Activated naive CD4-positive, alpha-beta T cell treated with anti-CD3 and anti-CD28 coated beads, Interleukin-2, amount 50 U/mL, for 72 hours (primary cell): ENCODE measurements at places on chromosomes 3 and 15.
A peak's percentile ranks its signal among the peaks of the same experiment; 100 is the strongest.

GRCh38 chr3:123332124-123332641, 116.7 kb downstream of the ADCY5 start:
- DNase-seq, result no peak

- DNase-seq, result no peak
Measured at GRCh38 chr3:159881208-159881607, 107.4 kb upstream of the IL12A start.

- DNase-seq, result no peak
Measured at GRCh38 chr3:44954962-44955361, 21.0 kb downstream of the ZDHHC3 start.

- DNase-seq, result no peak
Measured at GRCh38 chr3:141380279-141380678, 12.0 kb downstream of the ZBTB38 start.

DNA sequence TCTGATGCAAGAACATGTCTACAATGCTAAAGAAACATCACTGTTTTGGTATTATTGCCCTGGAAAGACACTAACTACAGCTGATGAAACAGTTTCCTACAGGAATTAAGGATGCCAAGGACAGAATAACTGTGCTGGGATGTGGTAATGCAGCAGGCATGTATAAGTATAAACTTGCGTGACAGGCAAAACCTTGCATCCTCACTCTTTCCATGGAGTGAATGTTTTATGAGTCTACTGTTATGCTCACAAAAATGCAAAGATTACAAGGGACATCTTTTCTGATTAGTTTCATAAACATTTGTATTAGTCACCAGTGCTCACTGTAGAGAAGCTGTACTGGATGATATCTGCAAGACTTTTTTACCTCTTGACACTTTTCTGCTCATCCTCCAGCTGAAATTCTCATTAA, 143.6 kb downstream of the NAALADL2 start:
- DNase-seq, result no peak

GRCh38 chr3:70464876-70465275, 152.4 kb upstream of the MDFIC2 start:
- no peak for DNase-seq

DNA sequence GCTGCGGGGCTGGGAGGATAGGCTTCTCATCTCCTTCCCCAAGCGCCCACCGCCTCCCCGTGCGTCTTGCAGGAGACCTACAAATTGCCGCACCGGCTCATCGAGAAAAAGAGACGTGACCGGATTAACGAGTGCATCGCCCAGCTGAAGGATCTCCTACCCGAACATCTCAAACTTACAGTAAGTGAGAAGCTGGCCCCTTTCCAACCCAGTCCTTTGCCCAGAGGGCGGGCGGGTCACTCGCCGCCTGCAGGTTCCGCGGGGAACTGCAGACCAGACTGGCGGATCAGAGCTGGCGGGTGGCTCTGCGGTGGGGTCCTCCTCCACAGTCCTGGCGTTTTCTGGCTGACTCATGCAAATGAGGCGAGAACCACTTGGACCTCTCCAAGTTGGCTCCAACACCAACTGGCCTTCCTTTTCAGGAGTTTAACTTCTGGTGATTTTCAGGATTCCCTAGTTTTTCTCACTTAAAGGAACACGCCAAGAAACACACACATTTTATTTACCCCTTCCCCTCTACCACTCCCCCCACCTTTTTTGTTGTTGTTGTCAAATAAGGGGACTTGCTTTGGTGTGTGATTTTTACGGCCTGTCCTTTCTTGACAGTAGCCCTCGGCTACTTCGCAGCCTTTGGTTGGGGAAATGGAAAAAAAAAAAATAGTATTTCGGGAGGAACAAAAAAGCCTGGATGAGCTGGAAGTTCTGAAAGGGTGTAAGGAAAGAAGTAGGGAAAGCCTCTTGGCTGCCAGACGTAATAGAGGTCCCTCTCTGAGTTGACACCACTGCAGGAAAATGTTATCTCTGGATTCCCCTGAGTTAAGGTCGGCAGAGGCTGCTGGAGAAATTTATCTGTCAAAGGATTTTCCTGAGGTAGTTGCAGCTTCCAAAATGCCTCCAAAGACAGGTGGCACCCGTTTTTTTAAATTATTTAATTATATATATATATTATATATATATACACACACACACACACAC, 1.3 kb downstream of the BHLHE40 start:
- peak; percentile 92 for DNase-seq

DNA sequence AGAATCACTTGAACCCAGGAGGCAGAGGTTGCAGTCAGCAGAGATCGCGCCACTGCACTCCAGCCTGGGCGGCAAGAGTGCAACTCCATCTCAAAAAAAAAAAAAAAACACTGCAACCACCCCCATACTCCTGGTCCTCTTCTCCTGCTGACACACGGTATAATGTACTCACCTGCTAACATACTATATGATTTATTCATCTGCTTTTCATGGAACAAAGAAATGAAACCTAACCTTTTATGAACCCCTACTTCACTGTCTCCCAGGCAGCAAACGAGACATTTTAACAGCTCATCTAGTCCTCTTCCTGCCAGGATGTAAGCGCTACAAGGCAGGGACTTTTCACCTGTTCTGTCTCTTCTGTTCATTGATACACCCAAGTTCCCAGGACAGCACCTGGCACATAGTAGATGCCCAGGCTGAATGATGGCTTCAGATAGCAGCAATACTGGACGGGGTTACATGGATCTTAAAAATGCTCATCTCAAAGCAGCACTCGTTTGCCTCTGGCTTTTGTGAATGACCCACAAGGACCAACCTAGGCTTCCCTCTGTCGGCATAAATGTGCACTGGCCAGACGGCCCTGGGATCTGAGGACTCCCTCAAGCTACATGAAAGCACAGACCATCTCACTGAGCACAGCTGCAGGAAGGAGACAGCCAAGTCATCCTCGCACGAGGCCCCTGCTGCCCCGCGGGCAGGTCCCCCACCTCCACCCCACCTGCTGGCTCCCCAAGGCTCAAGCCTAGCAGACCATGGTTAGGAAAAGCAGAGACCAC, 20.3 kb downstream of the XXYLT1 start:
- no peak for DNase-seq

GRCh38 chr3:138849222-138849940, 14.7 kb upstream of the PIK3CB start:
- no peak for DNase-seq

DNA sequence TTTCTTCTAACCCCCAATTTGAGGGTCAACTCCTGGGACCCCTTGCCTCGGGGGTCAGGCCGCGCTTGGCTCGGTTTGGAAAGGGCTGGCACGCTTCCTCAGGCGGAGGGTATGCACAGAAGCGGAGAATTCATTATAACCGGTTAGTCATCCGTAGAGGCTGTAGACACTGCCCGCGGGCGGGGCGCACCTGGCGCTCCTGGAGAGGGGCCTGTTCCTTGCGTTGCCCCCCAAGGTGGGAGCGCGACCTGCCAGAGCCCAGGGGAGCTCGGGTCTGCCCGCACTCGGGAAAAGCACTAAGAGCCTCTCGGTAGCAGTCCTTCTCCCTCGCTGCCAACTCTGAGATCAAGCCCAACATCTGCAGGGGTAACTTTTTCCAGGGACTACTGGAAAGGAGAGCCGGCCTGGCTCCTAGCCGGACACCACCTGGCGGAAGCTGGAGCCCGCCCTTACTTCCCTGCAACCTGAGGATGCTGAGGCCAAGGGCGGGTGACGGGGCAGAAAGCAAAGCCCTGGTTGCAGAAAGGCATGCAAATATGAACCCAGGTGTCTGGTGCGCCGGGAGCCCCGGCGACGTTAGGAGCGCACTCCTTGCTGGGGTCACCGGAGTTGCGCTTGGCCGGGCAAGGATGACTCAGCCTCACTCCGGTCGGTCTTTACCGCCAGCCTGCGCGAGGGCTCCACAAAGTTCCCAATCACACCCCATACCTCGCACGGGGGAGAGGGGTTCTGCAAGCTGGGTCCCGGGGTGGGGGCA, 1.5 kb upstream of the CACNA2D3 start:
- DNase-seq, result no peak

DNA sequence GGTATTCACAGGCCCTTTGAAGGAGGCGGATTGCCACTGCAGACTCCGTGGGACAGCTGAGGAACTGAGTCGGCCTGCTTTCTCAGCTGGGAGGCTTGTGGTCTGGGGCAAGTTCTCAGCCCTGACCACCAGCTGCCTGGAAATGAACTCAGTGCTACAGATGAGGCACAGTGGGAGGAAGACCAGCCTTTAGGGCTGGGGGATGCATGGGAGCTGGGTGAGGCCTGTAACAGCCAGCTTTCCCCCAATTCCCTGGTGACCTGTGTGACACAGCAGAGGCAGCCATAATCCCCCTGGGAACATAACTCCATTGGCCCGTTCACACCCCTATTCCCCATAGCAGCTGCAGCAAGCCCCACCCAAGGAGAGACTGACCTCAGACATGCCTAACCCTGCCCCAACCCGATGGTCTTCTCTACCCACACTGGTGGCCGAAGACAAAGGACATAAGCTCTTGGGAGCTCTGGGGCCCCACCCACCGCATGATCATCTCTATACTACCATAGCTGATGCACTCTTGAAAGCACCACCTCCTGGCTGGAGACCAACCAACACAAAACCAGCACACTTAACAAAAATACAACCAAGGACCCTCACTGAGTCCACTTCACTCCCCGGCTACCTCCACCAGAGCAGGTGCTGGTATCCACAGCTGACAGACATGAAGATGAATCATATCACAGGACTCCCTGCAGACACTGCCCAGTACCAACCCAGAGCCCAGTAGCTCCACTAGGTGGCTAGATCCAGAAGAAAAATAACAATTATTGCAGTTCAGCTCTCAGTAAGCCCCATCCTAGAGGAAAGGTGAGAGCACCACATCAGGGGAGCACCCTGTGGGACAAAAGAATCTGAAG, 24.9 kb downstream of the ZMAT3 start:
- no peak for DNase-seq

- no peak for DNase-seq
Measured at GRCh38 chr3:126607214-126607908, 47.6 kb downstream of the TXNRD3 start.

- DNase-seq, result no peak
Measured at GRCh38 chr3:169165196-169166158, 498.0 kb downstream of the MECOM start.

GRCh38 chr3:69433969-69434325, 48.1 kb upstream of the FRMD4B start:
- DNase-seq, result no peak

DNA sequence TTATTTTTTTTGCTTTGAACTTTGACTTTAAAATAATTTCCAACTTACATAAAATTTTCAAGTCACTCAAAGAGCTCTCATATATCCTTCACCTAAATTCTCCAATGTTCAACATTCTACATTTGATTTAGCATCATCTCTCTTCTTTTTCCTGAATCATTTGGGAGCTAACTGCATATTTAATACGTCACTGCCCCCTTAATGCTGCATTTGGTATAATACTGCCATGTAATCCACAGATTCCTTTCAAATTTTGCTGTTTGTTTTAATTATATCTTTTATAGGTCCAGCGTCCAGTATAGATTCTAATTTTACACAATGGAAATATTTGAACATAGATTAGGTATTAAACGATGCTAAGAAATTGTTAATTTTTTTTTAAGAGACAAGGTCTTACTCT, 2.3 kb upstream of the EIF2AK4 start:
- DNase-seq, result no peak

DNA sequence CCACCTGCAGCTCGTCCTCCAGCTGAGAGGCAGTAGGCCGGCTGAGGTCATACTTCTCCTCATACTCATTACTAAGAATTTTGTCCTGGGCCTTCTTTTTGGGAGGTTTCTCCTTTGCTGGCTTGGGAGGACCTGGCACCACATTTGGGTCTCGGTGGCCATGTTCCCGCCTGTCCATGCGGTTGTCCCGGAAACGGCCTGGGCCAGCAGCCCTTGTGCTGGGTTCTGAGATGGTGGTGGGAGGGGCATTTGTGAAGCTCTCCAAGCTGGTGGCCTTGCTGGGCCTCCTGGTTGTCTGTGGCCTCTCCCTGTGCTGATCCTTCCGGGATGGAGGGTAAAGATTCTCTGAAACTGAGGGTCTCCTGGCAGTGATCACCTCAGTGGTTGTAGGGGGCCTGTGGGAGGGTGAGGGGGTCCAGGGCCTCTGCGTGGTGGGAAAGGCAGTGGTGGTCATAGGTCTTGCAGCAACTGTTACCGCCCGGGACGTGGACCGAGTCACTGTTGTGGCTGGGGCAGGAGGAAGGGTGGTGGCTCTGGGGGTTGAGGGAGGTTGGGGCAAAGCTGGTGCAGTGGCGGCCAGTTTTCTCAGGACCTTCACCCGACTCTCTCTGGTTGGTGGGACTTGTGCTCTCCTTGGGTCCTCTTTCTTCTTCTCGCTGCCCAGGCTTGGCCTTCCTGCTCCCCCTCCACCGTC, 2.5 kb downstream of the CCDC80 start:
- no peak for DNase-seq
